ENCODE measurements at places on chromosomes 11 and 22.

DNA sequence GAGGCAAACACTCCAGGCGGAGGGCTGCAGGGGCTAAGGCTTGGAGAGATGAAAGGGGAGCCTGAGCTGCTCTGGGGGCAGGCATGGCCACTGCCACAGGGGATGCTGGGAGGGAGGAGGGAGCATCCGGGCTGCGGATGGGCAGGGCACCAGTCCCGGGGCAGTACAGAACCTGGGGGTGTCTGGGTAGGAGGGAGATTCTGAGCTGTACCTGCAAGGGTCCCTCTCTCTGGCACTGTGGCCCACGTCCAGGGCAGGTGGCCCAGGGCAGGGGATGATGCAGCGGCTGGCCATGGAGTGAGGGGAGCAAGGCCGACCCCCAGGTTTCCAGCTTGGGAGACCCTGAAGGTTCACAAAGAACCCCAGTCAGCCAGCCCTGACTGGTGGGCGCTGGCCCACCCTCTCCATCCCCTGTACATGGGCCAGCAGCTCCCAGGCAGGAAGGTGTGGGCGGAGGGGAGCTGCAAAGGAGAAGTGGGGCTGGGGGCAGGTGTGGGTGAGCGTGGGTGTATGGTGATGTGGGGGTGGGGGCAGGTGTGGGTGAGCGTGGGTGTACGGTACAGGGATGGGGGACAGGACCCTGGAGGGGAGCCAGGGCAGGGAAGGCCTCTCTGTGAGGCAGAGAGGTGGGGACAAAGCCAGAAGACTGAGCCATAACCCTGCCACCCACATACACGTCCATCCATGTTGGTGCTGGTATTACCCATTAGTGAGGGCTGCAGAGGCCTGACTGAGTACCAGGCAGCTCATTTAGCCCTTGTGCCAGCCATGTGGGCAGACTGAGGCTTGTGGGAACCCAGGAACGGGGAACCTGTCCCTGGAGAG lies 2.2 kb upstream of the TNFRSF13C start:
- DNase-seq = no peak

DNA sequence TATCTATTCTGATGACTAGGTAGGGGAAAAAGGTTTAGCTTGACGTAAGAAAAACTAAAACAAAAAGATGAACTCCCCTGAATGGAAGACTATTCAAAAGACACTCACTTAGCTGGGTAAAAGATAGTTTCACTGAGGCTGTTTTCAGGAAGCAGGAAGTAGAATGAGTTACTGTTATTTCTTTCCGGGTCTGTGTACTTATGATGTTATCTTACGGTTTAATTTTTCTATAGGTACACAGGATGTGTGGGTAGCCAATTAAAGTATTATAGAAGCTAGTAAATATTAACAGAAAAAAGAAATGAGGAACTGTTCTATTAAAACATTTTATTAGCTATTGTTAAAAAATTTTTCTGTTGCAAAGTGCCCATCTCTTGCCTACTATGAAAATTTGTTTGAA lies 45.8 kb upstream of the MMP7 start:
- peak; percentile 14 for DNase-seq

- DNase-seq = peak; percentile 64
Measured at GRCh38 chr11:57566005-57566904, 1.2 kb downstream of the UBE2L6 start.

- no peak for DNase-seq
Measured at GRCh38 chr22:46979506-46979905, 217.1 kb downstream of the TBC1D22A start.

GRCh38 chr11:92607969-92608722 lies 361.3 kb upstream of the MTNR1B start:
- DNase-seq = no peak

DNA sequence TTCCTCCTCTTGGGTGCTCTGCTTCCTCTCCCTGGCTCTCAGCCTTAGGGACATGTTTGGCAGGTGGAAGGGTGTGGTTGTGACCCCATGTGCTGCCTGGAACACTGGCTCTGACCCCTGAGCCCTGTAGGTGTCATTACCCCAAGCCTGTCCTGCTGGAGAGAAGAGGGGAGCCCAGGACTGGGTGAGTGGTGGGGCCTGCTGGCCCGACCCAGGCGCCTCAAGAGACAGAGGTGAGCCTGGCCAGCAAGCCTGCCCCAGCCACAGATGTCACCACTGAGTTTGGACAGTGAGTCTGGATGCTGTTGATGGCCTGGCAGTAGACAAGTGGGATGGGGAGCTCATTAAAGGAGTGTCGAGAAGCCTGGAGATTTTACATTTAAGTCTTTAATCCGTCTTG lies 1112.2 kb downstream of the BRD1 start:
- DNase-seq = no peak

- no peak for DNase-seq
Measured at GRCh38 chr22:23553924-23554870, 25.9 kb downstream of the IGLL1 start.

DNA sequence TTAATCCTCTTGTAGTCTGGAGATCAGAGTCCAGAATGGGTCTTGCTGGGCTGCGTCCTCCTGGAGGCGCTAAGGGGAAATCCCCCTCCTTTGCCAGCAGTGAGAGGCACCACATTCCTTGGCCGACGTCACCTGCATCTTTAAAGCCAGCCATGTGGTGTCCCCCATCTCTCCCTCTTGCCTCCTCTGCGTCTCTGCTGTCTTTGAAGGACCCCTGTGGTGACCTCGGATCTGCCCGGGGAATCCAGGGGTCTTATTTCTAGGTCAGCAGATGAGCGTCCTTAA lies 27.2 kb upstream of the PARVB start:
- no peak for DNase-seq

- DNase-seq = no peak
Measured at GRCh38 chr11:19890308-19890707, 177.7 kb downstream of the NAV2 start.
